Upper lobe of right lung (tissue), 1 donor: ENCODE measurements at places on chromosomes 6 and 20.

- peak; percentile 74 for DNase-seq
- peak overlapping the region; percentile 11 for H3K4me3 ChIP-seq
- no peak overlapping the region for H3K27ac ChIP-seq
- no peaks in the 10 kb centered on the region for H3K36me3 ChIP-seq
- H3K4me1 ChIP-seq = peaks cover 11% of the 10 kb centered on the region
These were observed 10.0 kb upstream of the TBX18 start for GRCh38 chr6:84774157-84774984.

GRCh38 chr20:11965602-11966001 lies 47.9 kb downstream of the BTBD3 start:
- H3K4me3 ChIP-seq = no peak overlapping the region
- no peaks in the 10 kb centered on the region for H3K27me3 ChIP-seq
- no peaks in the 10 kb centered on the region for H3K4me1 ChIP-seq
- H3K36me3 ChIP-seq = no peaks in the 10 kb centered on the region

- H3K36me3 ChIP-seq = no peaks in the 10 kb centered on the region
- H3K27me3 ChIP-seq = no peaks in the 10 kb centered on the region
- H3K4me1 ChIP-seq = no peaks in the 10 kb centered on the region
- H3K4me3 ChIP-seq = peak overlapping the region; percentile 33
These were observed 10.3 kb upstream of the TULP1 start for GRCh38 chr6:35522660-35523658.

- no peak overlapping the region for H3K27ac ChIP-seq
- H3K27me3 ChIP-seq = no peaks in the 10 kb centered on the region
- H3K4me3 ChIP-seq = no peak overlapping the region
These were observed 11.3 kb downstream of the PPP1R3G start for GRCh38 chr6:5096482-5096881.

DNA sequence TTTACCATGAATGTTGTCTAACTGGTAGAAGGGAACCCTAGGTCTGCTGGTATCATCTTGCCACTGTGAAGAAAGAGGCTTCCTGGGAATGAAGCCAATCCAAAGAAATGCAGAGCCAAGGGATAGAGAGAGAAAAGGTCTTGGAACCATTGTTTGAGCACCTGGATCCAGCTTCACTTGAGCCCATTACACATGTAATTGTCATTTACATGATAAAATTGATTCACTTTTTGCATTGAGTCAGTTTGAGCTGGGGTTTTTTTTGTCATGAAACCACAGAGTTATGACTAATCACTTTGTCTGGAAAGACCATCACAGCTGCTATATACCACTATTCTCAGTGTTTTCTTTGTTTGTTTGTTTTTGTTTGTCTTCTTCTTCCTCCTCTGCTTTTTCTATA lies 112.3 kb downstream of the CBLN4 start:
- no peak overlapping the region for H3K4me3 ChIP-seq
- H3K27ac ChIP-seq = no peak overlapping the region
- no peak for DNase-seq
- H3K4me1 ChIP-seq = no peaks in the 10 kb centered on the region
- H3K27me3 ChIP-seq = no peaks in the 10 kb centered on the region

GRCh38 chr6:72650081-72650745 lies 28.3 kb downstream of the KCNQ5 start:
- no peak overlapping the region for H3K27ac ChIP-seq
- H3K4me3 ChIP-seq = no peak overlapping the region

DNA sequence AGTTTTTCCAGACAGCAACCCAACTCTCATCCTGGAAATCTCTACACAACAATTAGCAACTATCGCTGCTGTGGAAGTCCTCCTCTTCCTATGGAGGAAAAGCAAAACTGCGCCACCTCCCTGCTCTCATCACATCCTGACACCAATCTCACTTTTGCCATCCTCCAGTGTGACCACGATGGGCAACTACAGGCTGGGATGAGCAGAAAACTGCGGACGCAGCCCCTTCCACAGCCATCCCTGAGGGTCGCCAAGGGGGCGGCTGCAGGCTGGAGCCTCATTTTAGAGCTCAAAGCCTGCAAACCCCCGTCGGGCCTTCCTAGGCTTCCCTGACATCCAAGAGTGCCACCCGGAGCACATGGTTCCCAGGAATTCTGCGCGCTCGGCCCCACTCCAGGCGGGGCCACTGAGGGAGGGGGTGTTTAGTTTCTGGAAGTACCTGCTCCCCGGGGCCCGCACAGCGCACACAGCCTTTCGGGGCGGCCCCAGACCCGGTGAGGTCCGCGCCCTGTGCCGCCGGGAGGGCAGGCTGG lies 1.2 kb downstream of the TCFL5 start:
- H3K27ac ChIP-seq = no peak overlapping the region
- no peaks in the 10 kb centered on the region for H3K27me3 ChIP-seq
- no peak for DNase-seq
- peak overlapping the region; percentile 28 for H3K4me3 ChIP-seq

DNA sequence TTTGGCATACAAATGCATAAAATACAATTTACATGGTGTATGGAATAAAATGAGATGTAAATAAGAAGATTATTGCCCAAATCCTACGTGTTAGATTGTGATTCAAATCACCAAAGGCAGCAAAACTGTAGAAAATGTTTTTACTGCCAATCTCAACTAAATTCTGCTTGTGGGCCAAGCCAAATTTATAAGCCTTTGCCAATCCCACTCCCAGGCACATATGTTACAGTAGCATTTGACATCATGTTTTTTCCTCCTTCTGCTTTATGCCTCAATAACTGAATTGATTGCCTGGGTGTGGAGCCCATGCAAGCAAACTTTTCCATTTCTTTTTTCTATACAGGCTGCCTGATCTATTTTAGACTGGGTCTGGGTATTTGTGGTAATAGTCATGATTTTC lies 36.3 kb upstream of the LRRC1 start:
- no peak overlapping the region for H3K4me3 ChIP-seq
- no peaks in the 10 kb centered on the region for H3K27me3 ChIP-seq
- no peaks in the 10 kb centered on the region for H3K4me1 ChIP-seq
- no peak overlapping the region for H3K27ac ChIP-seq

DNA sequence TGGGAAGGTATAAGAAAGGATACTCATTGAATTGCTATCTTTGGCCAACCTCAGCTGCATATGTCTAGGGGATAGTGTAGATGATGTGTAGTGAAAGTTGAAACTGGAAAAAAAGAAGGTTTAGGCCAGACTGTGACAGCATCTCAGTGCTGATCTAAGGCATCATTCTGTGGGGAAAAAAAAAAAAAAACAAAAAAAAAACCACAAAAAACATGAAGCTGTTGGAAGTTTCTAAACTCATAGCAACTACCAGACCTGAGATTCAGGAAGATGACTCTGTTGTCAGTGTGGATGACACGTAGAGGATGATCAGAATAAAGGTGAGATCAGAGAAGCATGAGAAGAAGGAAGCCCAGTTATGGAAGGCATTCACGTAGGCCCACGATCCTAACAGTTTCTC lies 100.8 kb upstream of the CNKSR3 start:
- H3K4me3 ChIP-seq = no peak overlapping the region
- H3K27ac ChIP-seq = no peak overlapping the region
- DNase-seq = no peak
- no peaks in the 10 kb centered on the region for H3K36me3 ChIP-seq

GRCh38 chr6:11276911-11277274 lies 44.4 kb upstream of the NEDD9 start:
- H3K27me3 ChIP-seq = no peaks in the 10 kb centered on the region
- no peaks in the 10 kb centered on the region for H3K36me3 ChIP-seq
- no peak for DNase-seq
- no peak overlapping the region for H3K4me3 ChIP-seq
- peaks cover 61% of the 10 kb centered on the region for H3K4me1 ChIP-seq

DNA sequence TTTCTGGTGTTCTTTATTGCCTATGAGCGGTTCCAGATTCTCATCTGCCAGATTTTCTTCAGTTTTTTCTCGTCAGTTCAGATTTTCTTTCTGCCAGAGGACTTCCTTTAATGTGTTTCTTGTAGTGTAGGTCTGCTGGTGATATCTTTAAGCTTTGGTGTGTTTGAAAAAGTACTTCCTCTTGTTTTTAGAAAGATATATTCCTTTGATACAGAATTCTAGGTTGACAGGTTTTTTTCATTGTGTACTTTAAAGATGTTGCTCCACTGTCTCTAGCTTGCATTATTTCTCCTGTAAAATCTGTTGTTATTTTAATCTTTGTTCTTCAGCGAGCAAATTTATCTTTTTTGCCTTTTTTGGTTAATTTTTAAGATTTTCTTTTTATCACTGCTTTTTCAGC lies 36.9 kb downstream of the ASXL1 start:
- H3K4me1 ChIP-seq = peaks cover 7% of the 10 kb centered on the region
- no peak overlapping the region for H3K27ac ChIP-seq
- DNase-seq = no peak
- no peaks in the 10 kb centered on the region for H3K27me3 ChIP-seq
- H3K4me3 ChIP-seq = no peak overlapping the region

DNA sequence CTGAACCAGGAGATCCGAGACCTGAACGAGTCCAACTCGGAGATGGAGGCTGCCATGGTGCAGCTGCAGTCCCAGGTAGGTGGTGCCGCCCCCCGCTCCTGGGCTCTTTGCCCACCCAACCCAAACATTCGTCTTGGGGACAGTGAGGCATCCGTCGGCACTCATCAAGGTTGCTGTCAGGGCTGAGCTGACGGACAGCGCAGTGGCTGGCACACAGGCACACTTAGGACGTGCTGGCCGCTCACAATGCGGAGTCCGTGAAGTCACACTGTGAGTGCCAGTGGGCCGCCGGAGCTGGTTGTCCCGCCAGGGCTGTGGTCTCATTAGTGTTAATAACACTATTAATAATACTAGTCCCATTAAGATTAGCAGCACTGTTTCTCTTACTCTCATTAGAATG lies 18.2 kb upstream of the PCMTD2 start:
- no peaks in the 10 kb centered on the region for H3K27me3 ChIP-seq
- no peak overlapping the region for H3K27ac ChIP-seq
- peak; percentile 60 for DNase-seq
- H3K4me3 ChIP-seq = no peak overlapping the region
- no peaks in the 10 kb centered on the region for H3K4me1 ChIP-seq

DNA sequence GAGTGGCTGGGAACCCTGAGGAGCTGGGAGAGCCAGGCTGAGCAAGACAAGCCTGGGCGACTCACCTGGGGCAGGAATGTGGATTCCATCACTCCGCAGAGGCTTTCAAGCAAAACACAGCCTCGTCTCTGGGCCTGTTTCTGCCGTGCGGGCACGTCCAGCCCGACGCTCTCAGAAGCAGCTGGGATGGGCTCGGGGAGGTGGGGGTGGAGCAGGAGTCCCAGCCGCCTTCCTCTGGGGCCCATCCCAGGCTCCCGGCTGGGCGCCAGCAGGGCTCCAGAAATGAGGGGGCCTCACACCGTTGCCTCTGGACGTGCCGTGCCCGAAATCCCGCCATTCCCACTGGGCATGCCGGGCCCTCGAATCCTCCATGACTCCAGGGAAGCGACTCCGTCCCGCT lies 8.7 kb upstream of the RPS21 start:
- H3K4me1 ChIP-seq = peaks cover 51% of the 10 kb centered on the region
- no peak overlapping the region for H3K4me3 ChIP-seq
- no peak for DNase-seq
- peak overlapping the region; percentile 39 for H3K27ac ChIP-seq
- H3K27me3 ChIP-seq = no peaks in the 10 kb centered on the region

GRCh38 chr20:62804021-62804626 lies 511 bp upstream of the OGFR start:
- H3K36me3 ChIP-seq = peaks cover 40% of the 10 kb centered on the region
- no peak for DNase-seq
- no peaks in the 10 kb centered on the region for H3K27me3 ChIP-seq
- H3K4me3 ChIP-seq = peak overlapping the region; percentile 81
- peak overlapping the region; percentile 87 for H3K27ac ChIP-seq

GRCh38 chr20:37209661-37210314 lies 30.4 kb upstream of the MROH8 start:
- no peak for DNase-seq
- H3K4me1 ChIP-seq = no peaks in the 10 kb centered on the region
- H3K27ac ChIP-seq = no peak overlapping the region
- H3K27me3 ChIP-seq = no peaks in the 10 kb centered on the region
- no peak overlapping the region for H3K4me3 ChIP-seq
- H3K36me3 ChIP-seq = peaks cover 99% of the 10 kb centered on the region

DNA sequence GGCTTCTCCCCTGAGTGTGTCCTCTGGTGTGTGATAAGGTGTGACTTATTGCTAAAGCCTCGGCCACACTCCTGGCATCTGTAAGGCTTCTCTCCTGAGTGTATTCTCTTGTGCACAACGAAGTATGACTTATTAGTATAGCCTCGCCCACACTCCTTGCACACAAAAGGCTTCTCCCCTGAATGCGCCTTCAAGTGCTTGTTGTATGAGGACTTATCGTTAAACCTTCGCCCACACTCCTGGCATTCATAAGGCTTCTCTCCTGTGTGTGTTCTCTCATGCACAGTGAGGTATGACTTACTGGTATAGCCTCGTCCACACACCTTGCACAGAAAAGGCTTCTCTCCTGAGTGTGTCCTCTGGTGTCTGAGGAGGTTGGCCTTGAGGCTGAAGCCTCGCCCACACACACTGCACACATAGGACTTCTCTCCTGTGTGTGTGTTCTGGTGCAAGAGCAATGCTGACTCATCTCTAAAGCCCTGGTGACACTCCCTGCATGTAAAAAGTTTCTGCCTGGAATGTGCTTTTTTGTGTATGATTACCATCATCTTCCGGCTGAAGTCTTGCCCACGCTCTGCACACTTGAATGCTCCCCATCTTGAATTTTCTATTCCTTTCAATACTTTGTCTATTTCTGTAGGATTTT lies 20.4 kb downstream of the ZNF337 start:
- H3K27me3 ChIP-seq = no peaks in the 10 kb centered on the region
- H3K4me3 ChIP-seq = no peak overlapping the region
- no peaks in the 10 kb centered on the region for H3K4me1 ChIP-seq
- DNase-seq = no peak

- H3K4me1 ChIP-seq = peaks cover 4% of the 10 kb centered on the region
- no peaks in the 10 kb centered on the region for H3K36me3 ChIP-seq
- H3K27me3 ChIP-seq = peaks cover 11% of the 10 kb centered on the region
- peak within 1 kb of the TSS; percentile 45 for H3K4me3 ChIP-seq
- peak within 1 kb of the TSS; percentile 30 for H3K27ac ChIP-seq
These were observed at the start of gene LRRN4 for GRCh38 chr20:6053776-6054688. Gene LRRN4 (minus strand): TSS chr20:6054060. CDS start chr20:6052799, 1,261 bp downstream.

GRCh38 chr6:94636780-94637385 lies 940.5 kb upstream of the MANEA start:
- no peaks in the 10 kb centered on the region for H3K27me3 ChIP-seq
- no peak overlapping the region for H3K4me3 ChIP-seq
- H3K36me3 ChIP-seq = no peaks in the 10 kb centered on the region

- H3K4me1 ChIP-seq = no peaks in the 10 kb centered on the region
- no peak overlapping the region for H3K27ac ChIP-seq
- H3K4me3 ChIP-seq = no peak overlapping the region
- no peak for DNase-seq
- no peaks in the 10 kb centered on the region for H3K36me3 ChIP-seq
These were observed 60.8 kb downstream of the ECT2L start for GRCh38 chr6:138856654-138857053.
